NCI-H1048 (cell line): ENCODE measurements at places on chromosomes 16 and 17.

DNA sequence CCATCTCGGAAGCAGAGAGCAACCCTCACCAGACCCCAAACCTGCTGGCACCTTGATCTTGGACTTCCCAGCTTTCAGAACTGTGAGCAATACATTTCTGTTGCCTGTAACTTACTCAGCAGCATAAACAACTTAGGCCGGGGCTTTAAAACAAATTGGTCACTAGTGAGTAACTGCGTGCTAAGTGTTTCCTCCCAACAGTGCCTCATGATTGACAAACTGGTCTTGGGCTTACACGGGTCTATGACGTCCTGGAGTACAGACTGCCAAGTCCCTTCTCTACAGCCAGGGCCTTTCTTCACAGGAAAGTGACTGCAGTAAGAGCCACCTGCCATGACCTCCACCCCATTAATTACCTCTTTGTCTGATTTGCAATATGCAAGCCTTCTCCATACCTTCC, 136.7 kb downstream of the XYLT1 start:
- no peak for DNase-seq

- no peak for DNase-seq
Measured at GRCh38 chr16:53041320-53042051, 11.2 kb downstream of the CHD9NB start.

DNA sequence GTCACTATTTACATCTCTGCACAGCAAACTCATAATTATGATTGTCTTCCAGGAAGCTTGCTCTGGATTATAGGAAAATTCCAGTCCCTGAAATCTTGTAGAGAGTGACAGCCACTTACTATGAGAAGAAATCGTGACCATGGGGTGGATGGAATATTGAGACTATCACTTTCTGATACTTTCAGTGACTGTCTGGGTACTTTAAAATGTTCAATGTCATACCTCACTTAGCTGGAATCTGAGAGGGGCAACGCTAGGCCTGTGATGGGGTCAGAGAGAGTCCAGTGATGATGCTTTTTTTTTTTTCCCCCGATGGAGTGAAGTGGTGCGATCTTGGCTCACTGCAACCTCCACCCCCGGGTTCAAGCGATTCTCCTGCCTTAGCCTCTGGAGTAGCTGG, 32.2 kb upstream of the RGS9 start:
- DNase-seq: no peak

DNA sequence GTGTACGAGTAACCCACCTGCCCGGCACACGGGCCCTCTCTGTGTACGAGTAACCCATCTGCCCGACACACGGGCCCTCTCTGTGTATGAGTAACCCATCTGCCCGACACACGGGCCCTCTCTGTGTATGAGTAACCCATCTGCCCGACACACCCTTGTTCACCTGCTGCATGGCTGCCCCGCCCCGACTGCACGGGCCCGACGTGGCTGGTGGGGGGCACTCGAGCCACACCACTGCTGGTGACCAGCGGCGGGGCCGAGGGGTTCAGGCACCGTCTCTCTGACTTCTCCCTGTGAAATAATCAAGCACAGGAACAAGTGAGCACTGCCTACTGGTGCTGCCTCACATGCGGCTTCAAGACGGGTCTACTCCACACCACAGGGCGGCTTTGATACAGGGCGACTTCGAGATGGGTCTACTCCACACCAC, 22.1 kb downstream of the MAP1LC3B start:
- DNase-seq: no peak

- no peak for DNase-seq
Measured at GRCh38 chr16:86984991-86985647, 332.1 kb downstream of the C16orf95 start.

DNA sequence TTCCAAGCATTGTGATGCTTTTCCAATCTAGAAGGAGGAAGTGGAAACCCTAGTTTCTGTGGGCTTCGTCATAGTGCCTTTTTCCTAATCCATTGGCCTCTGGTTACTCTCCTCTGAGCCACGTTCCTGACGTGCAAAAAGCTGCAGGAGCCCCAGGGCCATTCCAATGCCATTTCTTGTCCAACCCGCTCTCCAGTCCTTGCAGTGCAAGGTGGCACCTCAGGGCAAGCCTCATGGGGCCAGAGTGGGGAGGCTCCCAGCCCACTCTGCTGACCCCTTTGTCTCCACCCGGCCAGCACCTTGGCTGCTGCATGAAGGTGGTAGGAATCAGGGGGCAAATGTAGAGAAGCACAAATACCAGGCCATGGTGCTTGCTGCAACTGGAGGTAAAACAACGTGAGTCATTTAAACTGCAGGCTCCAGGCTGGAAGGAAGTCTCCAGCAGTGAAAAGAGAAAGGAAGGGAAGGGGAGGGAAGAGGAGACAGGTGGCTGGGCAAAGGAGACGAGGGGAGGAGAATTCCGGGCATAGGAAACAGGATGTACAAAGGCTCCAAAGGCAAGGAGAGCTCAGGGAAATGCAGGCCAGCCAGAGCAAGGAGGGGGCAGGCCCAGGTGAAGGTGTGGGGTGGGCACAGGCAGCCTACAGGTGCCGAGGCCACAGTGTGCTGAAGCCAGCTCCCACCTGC, 168.2 kb upstream of the TNRC6C start:
- no peak for DNase-seq

DNA sequence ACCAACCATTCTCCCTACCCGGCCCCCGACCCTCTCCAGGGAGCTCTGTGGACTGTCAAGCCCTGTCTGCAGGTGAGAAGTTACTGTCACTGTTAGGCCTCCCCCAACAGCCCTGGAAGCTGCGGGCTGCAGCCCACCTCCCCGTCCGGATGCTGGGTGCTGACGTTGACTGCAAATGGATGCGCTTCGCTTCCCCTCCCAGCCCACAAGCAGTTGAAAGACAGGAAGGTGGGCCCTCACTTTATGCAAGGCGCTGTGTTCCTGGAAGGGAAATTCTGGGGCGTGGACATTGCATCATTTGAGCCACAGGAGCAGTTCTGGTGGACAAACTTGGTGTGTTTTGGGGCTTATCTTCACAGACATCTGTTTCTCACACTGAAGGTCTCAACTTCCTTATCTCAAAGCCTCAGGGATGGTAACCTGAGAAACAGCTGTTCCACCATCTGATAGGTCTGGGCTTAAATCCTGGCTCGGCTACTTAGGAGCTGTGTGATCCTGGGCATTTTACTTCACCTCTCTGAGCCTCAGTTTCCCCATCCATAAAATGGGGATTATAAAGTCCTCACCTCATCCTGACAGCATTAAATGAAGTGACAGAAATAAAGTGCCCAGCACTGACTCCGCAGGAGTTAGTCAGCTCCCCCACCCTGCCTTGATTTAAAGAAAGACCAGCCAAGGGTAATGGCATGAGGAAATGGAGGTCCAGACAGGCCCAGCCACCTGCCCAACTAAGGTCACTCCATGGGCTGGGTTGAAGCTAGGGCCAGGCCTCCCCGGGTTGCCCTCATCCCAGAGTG, 4.6 kb upstream of the DRC7 start:
- DNase-seq: no peak

GRCh38 chr17:17347234-17347955, 44.2 kb downstream of the NT5M start:
- no peak for DNase-seq

GRCh38 chr17:1724351-1724868, at the start of gene WDR81:
Gene WDR81 (plus strand): TSS chr17:1724704. CDS start chr17:1724960, 256 bp downstream.
- no peak for DNase-seq

- DNase-seq: no peak
Measured at GRCh38 chr17:49739641-49740271, 24.2 kb downstream of the FAM117A start.

DNA sequence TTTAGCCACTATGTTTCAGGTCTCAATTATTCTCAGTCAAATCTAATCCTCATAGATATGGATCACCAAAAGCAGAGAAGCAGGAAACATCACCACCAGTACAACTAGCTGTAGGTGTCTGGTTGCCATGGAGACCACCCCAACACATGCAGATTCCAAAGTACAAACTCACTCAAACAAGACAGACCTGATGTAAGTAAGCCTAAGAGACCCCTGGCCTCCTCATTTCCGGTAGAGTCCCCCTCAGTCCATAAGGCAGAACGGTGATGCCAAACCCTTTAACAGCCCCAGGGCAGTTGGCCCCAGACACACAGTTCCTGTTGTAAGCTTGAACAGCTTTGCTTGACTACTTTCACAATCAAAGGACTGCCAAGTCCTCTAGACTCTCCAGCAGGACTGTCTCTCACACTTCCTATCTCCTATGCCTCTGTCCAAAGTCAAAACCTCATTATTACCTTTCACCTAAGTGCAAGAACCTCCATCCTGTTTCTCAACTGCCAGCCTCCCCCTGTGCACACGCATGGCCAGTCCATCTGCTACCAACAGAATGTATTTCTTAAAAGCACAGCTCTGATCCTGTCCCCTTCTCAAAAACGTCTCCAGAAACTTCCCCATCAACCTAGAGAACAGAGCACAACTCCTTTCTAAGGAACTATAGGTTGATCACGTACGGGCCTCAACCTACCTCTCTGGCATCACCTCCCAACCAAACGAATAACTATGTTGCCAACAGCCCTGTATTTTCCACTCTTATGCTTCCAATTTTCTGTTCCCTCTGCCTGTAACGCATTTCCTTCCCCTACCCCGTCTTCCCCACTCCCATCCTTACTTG, 23.9 kb downstream of the SLC39A11 start:
- DNase-seq: no peak

- DNase-seq: no peak
Measured at GRCh38 chr16:58509256-58510096, 5.8 kb upstream of the SETD6 start.

DNA sequence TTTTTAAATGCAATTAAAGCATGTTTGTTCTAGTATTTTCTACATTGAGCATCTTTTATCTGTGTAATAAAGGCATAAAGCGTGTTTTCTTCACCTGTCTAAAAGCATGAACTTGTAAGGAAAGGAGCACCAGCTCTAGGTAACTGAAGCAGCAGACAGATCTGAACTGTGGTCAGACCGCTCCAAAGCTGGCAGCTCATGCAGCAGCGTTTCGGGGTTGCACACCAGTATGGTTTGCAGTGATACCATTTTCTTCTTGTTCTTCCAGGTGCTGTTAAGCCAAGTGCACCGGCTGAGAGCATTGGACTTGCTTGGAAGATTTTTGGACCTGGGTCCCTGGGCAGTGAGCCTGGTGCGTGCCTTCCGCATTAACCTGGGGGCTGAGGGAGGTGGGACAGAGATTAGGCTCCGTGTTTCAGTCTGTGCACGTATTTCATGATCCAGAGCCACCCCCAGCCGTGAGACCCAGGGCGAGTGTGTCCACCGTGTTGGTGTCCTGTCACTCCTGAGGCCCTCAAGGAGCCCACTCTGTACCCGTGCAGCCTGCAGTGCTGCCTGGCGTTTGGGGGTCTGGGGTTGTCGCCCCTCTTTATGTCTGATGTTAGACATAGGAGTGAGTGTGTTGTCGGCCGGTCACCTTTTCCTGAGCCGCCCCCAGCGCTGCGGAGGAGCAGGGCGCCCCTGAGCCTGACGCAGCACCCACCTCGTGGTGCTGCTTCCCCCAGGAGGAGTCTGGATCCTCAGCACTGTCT, 136.3 kb upstream of the CHMP6 start:
- no peak for DNase-seq

DNA sequence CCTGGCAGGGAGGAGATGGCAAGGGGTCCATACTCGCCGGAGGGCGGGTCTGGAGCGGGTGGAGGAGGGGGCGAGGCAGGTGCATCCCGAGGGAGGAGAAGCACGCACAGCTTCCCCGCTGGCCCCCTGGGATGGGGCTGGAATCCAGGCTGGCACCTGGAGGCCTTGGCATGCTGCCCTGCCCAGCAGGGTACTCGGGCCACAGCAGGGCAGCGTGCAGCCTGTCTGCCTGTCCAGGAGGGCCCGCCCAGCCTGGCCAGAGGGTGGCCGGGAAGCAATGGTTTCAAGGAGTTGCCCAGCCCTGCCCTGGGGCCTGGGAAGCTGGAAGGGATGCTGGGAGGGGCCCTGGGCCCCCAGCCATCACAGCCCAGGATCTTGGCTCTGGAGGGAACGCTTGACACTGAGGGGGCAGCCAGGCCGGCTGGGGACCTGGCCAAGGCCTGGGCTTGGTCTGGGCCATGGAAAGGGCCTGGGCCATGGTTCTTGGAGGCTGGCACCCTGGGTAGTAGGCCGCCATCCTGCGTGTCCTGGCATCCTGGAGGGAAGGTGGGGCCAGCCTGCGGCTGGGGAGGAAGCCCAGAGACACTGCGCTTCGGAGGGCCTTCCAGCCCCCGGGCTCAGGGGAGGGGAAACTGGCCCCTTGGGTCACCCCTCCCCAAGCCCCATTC, 1.1 kb downstream of the GLIS2 start:
- no peak for DNase-seq

- DNase-seq: no peak
Measured at GRCh38 chr16:3092501-3092941, 6.6 kb downstream of the ZSCAN10 start.

GRCh38 chr17:50396261-50397110, 837 bp downstream of the LRRC59 start:
- no peak for DNase-seq

DNA sequence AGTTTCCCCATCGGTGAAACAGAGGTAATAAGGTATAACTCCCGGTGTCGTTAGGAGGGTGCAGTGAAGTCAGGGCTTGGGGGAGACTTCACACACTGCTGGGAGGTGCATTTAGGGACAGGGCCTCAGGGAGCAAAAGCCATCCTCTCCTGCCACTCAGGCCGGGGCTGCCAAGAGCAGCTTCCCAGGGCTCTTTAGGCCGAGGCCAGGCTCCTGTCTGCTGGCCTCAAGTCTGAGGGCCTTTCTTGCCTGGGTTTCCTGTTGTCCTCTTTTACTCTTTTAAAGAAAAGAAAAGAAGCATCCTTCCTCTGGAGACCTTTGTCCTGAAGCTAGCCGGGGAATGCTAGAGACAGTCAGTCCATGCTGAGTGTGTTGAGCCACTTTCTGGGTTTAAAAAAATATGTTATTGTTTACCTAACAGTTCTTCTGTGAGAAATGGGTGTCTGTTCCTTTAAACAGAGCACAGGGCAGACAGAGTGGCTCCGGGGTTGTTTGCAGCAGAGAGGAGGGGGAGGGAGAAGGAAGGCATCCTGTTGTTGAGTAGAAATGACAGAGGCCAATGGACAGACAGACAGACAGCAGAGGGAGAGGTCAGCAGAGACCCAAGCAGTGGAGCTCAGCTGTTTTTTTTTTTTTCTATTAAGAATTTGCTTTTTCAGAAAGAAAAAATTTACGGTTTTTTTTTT, 79.1 kb downstream of the C17orf67 start:
- no peak for DNase-seq

- no peak for DNase-seq
Measured at GRCh38 chr17:45222996-45223538, 1.4 kb downstream of the FMNL1 start.

GRCh38 chr16:47037396-47037745, 63.9 kb upstream of the DNAJA2 start:
- no peak for DNase-seq

GRCh38 chr16:4640572-4641305, 16.1 kb downstream of the MGRN1 start:
- DNase-seq: no peak

- no peak for DNase-seq
Measured at GRCh38 chr16:68365167-68365817, 54.5 kb downstream of the PRMT7 start.

GRCh38 chr16:75244225-75244809, 7.1 kb downstream of the BCAR1 start:
- no peak for DNase-seq

- no peak for DNase-seq
Measured at GRCh38 chr17:74814453-74814852, 38.3 kb upstream of the NAT9 start.
